ENCODE measurements at places on chromosomes 5 and 9. TPM values are rescaled to one million over a fixed set of nuclear protein-coding genes. Genes with fewer than 3 reads are reported as not detected.

GFI1B gene
- total RNA-seq: not detected

PLAC8L1 gene
- total RNA-seq: not detected

GRM6 gene
- total RNA-seq: not detected

RELL2 gene
- total RNA-seq: 6.9 TPM

FOXI1 gene
- not detected for total RNA-seq

Measured in renal cortical epithelial cell (primary cell).